Gastroesophageal sphincter (tissue), 4 donors: ENCODE measurements at places on chromosomes 5 and 9.
A peak's percentile ranks its signal among the peaks of the same experiment; 100 is the strongest.

- ATAC-seq, result peak; percentile 55
Measured at GRCh38 chr9:71647094-71647591, 121.2 kb downstream of the CEMIP2 start.

DNA sequence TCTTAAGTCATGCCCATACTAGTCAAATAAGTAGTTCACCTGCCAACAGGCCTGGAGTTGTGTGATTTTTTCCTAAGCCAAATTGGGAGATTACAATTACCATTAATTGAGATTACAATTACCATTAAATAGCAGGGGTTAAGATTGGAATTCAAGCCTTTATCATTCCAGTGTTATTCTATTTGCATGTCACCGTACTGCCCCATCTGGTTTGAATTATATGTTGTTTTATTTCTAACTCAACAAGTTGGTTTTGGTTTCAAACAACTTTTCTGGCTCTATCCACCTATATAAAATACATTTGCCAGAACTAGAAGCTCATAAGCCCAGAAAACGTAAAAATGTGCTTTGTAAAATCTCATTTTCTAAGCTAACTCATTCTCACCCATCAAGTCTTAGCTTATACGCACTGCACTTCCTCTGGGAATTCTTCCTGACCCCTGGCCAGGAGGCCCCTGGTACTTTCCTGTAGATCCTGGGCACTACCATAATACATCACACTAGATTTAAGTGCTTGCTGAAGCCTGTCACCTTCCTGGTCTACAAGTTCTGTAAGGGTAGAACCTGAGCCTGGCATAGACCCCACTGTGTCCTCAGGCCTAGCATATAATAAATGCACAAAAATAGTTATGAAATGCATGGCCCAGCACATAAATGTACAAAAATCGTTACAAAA is 242.0 kb upstream of the TRPM3 start:
- no peak for ATAC-seq

GRCh38 chr5:122705851-122706250 is 69.0 kb upstream of the SNX2 start:
- ATAC-seq, result no peak

DNA sequence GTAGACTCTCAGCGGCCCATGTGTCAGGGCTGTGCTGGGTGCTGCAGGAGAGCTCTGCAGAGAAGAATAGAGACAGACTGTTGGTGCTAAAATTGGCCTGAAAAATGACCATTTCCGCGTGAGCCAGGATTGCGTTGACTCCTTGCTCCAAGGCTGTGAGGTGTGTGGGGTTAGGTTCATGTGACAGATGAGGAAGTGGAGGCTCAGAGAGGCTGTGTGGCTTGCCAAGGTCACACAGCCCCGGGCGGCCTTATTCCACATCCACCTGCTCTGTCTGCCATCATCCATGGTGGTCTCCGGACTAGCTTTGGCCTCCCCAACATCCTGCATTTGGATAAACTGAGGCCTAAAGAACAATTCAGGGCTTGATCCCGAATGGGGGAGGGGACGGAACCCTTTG is 15.2 kb downstream of the NEK6 start:
- no peak for ATAC-seq

GRCh38 chr9:129934780-129935179 is 99.5 kb downstream of the USP20 start:
- ATAC-seq, result peak; percentile 47

GRCh38 chr5:58245476-58245840 is 214.4 kb downstream of the PLK2 start:
- no peak for ATAC-seq

GRCh38 chr5:22780756-22781155 is 72.4 kb downstream of the CDH12 start:
- no peak for ATAC-seq

- no peak for ATAC-seq
Measured at GRCh38 chr5:151110122-151110681, 29.4 kb upstream of the TNIP1 start.

- ATAC-seq, result no peak
Measured at GRCh38 chr5:56337715-56338319, 104.7 kb upstream of the ANKRD55 start.

GRCh38 chr9:607417-607816 is 234.1 kb upstream of the DMRT1 start:
- ATAC-seq, result no peak

- ATAC-seq, result peak; percentile 3
Measured at GRCh38 chr5:128539038-128539429, 989 bp upstream of the FBN2 start.

- ATAC-seq, result no peak
Measured at GRCh38 chr5:36389245-36389644, 87.5 kb upstream of the RANBP3L start.

GRCh38 chr5:132802044-132802684 is 10.9 kb upstream of the SOWAHA start:
- ATAC-seq, result no peak
